ENCODE measurements at places on chromosomes 5 and 9.
A peak's percentile ranks its signal among the peaks of the same experiment; 100 is the strongest.

DNA sequence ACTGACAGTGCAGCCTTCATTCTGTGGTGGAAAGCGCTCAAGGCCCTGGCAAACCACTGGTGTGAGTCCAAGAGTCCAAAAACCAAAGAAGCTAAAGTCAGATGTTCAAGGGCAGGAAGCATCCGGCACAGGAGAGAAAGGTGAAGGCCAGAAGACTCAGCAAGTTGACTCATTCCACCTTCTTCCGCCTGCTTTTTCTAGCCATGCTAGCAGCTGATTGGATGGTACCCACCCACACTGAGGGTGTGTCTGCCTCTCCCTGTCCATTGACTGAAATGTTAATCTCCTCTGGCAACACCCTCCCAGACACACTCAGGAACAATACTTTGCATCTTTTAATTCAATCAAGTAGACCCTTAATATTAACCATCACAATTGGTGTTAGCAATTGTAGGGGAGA, 296.1 kb downstream of the NDUFS4 start:
- DNase-seq, result no peak

DNA sequence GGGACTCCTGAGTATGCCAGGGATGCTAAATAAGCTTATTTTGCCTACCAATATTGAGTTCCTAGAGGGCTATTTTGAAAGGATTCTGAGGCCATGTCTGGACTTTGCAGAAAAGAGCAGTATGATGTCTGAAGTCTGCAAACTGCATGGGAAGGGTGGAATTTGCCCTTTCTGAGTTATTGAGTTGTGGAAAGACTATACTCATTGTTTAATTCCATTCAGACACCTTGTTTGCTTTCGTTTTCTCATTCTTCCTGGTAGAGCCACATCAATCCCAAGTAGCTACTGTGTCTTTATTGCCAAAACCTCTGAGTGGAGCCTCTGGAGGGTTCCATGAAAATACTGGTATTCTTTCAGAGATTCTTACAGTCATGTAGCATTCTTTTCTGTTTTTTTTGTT, 50.9 kb upstream of the PPP1R2B start:
- no peak for DNase-seq

DNA sequence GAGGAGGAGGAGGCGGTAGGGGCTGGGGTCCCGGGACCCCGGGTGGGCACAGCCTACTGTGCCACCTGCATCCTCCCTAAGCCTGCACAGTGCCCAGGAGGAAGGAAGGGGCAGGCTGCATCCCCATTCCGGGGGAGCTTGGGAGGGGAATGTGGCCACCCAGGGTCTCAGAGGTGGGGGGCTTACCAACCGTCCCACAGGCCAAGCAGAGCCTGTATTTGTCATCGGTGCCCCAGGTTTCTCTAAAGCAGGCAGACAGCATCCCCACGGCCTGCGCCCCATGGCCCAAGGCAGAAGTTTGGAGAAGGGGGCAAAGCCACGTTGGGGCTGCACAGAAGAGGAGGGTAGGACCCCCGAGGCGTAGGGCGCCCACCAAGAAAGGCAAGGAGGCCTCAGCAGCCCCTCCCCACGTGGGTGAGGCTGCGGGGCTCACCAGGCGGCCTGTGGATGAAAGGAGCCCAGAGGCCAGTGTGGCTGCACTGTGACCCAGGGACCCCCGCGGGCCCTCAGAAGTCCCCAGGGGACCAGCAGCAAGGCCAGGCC, 507 bp upstream of the GPSM1 start:
- no peak for DNase-seq

- DNase-seq, result no peak
These were observed 444 bp upstream of the ZNF354A start for GRCh38 chr5:178730940-178731265.

GRCh38 chr5:150272531-150272930, 17.0 kb downstream of the CAMK2A start:
- peak; percentile 46 for DNase-seq

DNA sequence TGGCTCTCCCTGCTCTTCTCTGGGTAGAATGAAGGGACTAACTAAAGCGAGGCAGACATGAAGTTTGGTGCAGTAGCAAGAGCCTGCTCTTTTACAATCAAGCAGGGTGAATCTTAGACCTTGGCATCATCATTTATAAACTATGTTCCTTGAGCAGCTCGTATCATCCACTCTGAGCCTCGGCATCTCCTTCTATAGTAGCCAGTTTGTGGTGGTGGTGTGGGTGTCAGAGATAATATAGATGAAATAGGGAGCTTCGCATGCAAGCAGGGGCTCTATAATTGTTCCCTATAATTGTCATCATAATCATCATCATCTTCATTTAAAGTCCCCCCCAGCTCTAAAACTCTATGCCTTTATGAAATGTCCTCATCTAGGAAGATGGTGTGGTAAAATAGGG, 72.5 kb upstream of the SAP30L start:
- DNase-seq, result no peak

DNA sequence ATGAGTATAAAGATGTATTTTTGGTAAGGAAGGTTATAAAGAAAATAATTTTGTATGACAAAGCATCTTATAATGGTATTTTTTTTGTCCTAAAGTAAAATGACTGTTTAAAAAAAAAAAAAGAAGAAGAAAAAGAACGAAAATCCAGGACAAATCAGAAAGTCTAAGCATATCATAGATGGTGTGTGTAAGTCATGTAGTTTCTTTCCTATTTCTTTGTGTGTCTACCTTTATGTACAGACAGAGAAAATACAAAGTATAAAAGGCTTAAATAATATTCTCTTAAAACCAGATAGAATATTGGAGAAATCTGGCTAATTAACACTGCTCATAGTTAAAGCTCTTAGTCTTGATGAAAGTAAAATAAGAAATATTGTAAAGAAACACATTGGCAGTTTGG, 7.7 kb downstream of the RIGI start:
- DNase-seq, result no peak

DNA sequence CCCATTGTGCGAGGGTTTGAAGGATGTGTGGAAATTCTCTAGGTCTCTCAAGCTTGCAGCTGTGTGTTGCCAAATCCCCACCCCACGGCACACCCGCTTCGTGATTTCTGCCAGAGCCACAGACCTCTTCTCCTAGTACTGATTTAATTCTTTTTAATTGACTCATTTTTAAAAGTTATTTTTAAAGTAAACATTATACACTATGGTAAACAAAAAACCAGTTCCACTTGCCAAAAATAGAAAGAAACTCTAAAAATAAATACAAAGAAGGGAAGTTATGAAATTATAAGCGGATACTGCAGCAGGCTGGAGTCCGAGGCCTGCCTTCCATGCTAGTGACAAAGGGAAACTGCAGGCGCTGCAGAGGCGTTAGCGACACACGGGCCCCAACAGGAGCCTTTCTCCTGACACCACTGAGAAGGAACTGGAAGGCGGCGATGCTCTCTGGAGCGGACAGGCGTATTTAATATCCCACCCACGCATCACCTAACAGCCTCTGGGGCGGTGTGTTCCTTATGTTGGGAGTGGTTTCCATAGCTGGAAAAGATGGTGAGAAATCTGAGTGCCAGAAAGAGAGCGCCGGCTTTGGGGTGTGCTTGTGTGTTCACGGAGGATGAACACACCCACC, 122.5 kb downstream of the COL23A1 start:
- no peak for DNase-seq

DNA sequence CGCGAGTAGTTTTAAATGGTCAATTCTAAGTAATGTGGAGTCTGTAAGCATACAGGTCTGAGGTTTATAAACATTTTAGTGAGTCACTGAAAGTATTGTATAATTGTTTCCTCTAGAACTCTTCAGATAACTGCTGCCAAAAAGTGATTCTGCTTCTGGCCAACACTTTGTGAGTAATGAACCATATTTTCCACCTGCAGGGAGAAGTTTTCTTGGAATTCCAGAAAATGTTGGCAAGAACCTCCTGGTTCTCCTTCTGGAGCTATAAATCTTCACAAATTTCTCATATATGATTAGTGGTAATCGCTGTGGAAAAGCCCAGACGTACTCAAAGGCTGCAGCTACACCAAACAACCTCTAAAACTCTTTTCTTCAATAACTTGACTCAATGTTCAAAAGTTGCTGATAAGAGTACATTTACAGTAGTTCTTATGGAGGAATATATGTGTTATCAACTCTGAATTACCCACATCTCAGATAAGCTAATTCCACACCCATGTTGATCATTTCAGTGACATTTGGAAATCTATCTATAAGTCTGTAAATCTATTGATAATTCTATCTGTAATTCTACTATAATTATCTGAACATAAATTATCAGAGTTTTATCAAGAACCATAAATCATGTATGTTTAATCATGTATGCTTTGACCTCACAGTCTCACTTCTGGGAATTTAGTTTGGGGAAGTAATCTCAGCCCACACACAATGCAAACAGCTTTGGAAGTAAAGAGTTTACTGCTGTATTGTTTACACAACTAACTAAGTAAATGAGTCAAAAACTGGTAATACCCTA, 74.1 kb downstream of the FNBP1 start:
- peak; percentile 71 for DNase-seq

DNA sequence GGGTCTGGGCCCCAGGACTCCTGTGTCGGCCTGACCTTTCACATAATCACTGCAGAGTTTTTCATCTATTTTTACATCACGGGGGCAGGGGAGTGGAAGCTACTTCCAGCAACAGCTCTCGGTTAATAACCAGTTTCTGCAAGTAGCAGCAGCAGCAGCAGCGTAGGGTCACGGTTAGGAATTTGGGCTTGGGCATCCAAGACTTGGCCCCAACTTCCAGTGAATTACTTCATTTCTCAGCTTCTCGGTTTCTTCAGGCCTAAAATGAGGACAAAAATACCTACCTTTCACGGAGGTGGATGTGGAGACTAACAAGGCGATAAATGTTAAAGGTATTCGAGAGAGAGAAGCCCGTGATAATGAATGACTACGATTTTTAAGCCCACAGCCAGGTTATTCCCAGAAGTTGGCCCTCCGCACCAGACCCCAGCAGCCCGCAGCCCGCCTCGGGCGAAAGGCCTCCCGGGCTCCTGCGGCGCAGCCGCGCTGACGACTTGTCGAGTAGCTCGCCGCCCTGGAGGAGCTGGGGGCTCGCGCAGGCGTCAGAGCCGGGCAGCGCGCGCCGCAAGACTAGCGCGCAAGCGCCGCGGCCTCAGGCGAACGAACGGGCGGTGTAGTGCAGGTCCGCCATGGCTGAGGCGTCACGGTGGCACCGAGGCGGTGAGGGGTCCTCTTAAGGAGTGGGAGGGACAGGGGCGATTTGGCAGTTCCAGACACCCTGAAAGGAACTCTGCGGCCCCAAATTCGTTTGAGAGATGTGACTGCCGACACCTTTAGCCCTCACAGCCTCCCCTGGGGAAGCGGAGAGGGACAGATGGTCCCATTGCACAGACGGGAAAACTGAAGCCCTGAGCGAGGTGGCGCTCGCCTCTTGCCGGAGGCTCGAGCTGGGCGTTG, at the start of gene PKD2L2:
PKD2L2 (plus strand) TSS at position 595 of the 897 bp plus-strand sequence; CDS start at position 630, 35 bp downstream.
- DNase-seq, result peak; percentile 80

- no peak for DNase-seq
These were observed 491.9 kb upstream of the TUSC1 start for GRCh38 chr9:26170190-26170589.

DNA sequence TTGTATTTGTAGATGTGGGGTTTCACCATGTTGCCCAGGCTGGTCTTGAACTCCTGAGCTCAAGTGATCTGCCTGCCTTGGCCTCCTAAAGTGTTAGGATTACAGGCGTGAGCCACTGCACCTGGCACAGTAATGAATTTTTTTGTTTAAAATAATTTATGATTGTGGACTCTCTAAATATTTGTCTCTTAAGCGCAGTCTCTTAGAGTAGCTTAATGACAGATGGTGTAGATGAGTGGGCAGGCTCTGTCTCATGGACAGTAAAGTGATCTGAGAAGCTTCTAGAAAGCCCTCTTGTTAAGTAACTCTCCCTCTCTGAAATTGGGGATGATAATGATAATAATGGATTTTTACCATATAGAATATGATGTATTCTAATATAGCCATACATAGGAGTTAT, 47.5 kb upstream of the KIAA1958 start:
- no peak for DNase-seq

DNA sequence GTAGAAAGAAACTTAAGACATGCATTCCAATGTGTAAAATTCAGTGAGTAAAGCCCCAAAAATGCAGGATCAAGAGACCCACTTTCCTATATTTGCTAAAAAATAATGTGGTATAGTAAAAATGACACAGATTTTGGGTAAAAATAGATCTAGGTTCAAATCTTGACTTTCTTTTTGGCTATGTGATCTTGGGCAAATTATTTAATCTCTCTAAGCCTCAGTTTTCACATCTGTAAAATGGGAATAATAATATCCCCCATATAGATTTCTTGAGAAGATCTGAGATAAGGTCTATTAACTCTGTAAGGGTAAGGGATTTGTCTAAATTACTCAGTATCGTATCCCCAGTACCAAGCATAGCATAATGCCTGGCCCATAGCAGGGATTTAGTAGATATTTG, 172.3 kb downstream of the CARTPT start:
- DNase-seq, result no peak

DNA sequence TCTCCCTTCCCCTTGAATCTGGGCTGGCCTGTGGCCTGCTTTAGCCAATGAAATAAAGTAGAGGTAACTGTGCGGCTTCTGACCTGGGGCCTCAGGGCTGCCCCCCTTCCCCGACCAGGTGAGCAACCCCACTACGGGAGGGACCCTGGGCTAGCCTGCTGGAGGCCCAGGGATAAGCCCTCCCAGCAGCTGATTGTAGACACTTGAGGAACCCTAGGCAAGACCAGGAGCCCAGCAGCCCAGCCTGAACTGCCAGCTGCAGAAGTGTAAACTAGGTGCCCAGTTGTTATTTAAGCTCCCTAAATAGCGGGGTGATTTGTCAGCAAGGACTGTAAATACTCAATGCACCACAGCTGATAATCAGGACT, 41.3 kb downstream of the RAPGEF1 start:
- DNase-seq, result no peak

DNA sequence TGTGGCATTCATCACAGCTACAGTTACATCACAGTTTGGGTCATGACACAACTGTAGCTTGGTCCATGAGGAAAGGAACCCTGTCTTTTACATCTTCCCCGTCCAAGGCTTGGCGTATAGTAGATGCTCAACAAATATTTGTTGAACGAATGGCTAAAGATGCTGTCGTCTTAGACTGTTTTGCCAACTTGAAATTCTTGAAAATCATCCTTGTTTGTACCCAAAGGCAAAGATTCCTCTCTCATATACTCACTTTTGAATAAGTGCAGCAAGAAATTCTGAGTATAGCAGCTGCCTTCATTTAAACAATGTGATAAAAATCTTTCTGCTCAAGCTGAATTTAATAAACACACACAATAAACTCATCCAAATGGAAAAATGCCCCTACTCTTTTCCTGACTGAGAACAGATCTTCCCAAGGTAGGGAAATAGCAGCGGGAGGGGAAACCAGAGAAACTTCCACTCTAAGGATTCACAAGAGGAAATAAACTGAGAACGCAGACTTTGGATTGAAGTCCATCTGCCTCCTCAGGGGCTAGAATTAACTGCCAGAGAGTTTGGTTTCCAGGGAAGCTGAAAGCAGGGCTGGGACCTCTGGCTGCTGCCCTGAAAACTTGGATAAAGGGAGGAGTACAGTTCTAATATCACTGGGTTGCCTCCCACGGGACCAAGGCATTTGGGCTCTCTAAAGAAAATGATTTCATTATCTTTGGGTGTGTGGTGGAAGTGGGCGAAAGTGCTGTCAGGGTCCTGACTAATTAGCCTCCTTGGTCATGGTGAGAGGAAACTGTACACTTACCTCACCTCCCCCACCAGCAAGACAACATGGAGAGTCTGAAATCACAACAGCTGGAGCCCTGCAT, 99.1 kb downstream of the DPYSL3 start:
- DNase-seq, result no peak

- peak; percentile 29 for DNase-seq
These were observed 37.4 kb downstream of the PRRX2 start for GRCh38 chr9:129702589-129703520.
